ENCODE measurements at places on chromosomes 1 and 21. TPM values are rescaled to one million over a fixed set of nuclear protein-coding genes. Genes with fewer than 3 reads are reported as not detected.

The S100A12 gene
- total RNA-seq: not detected

The RPTN gene
- total RNA-seq: not detected

The NECTIN4 gene
- total RNA-seq: 2.2 TPM

The CFHR1 gene
- total RNA-seq: 0.15 TPM

The NBPF8 gene
- 4.6 TPM for total RNA-seq

The CLCNKA gene
- total RNA-seq: 0.06 TPM
